ENCODE measurements at places on chromosomes 1 and 21. TPM values are rescaled to one million over a fixed set of nuclear protein-coding genes. Genes with fewer than 3 reads are reported as not detected.
A peak's percentile ranks its signal among the peaks of the same experiment; 100 is the strongest.

DNA sequence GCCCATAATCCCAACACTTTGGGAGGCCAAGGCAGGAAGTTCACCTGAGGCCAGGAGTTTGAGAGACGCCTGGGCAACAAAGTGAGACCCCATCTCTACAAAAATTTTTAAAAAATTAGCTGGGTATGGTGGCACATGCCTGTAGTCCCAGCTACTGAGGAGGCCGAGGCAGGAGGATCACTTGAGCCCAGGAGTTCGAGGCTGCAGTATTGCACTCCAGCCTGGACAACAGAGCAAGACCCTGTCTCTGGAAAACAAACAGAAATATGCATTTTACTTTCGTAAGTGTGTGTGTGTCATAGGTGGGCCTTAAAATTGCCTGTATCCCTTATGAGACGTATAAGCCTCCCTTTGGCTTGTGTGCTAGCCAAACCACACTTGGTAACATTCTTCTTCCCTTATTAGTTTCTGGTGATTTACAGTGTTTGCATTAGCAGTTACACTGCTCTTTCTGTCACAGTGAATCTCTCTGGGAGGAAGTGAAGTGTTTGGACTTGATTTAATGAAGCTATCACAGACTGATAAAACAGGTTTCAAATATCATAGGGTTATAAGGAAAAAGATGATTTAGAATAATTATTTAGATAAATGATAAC lies 48.9 kb upstream of the KIF26B start:
- H3K4me1 ChIP-seq = no peaks in the 10 kb centered on the region
- H3K4me3 ChIP-seq = no peak overlapping the region
- no peaks in the 10 kb centered on the region for H3K36me3 ChIP-seq
- no peak for DNase-seq

GRCh38 chr1:32716312-32717148 lies 14.0 kb upstream of the SYNC start:
- H3K4me3 ChIP-seq = no peak overlapping the region
- no peaks in the 10 kb centered on the region for H3K36me3 ChIP-seq
- H3K27me3 ChIP-seq = no peaks in the 10 kb centered on the region
- DNase-seq = peak; percentile 84
- H3K27ac ChIP-seq = no peak overlapping the region

GRCh38 chr1:222974496-222974895 lies 159.7 kb downstream of the DISP1 start:
- no peaks in the 10 kb centered on the region for H3K27me3 ChIP-seq
- no peak overlapping the region for H3K4me3 ChIP-seq
- DNase-seq = no peak
- no peaks in the 10 kb centered on the region for H3K36me3 ChIP-seq
- no peak overlapping the region for H3K27ac ChIP-seq
- H3K4me1 ChIP-seq = no peaks in the 10 kb centered on the region

DNA sequence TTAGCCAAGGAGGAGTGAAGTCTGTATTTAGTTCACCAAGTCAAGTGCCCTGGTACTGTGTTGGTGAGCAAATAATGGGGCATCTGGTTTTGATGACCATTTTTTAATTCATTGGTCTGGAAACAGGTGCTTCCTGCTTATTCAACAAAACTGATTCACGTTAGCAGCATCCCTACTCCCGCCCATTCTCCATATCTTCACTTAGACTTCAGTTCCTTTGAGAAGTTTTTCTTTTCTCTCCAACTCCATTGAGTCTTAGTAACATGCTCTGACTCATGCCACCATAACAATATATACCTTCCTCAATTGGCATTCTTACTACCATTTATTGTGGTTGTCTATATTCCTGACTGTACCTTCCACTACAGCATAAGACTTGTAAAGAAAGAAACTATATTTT lies 468.9 kb downstream of the DPYD start:
- DNase-seq = no peak
- H3K4me1 ChIP-seq = no peaks in the 10 kb centered on the region
- no peak overlapping the region for H3K4me3 ChIP-seq
- no peaks in the 10 kb centered on the region for H3K27me3 ChIP-seq

DNA sequence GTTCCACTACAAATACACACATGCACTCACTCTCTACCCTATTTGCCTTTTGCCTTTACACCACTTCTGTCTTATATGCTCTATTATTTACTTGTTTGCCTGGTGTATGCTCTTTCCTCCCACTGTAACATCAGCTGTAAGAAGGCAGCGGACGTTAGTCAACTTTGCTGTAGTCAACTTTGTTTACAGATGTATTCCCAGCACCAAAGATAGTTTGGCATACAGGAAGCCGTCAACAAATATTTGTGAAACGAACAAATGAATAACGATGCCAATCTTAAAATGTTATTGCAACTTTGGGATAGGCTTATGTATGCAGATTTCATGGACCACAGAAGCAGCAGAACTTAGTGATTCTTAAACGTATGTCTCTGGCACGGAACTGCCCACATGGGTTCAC lies 138.3 kb upstream of the GALNT2 start:
- H3K4me3 ChIP-seq = no peak overlapping the region
- no peaks in the 10 kb centered on the region for H3K36me3 ChIP-seq
- no peaks in the 10 kb centered on the region for H3K4me1 ChIP-seq
- no peak overlapping the region for H3K27ac ChIP-seq
- H3K27me3 ChIP-seq = no peaks in the 10 kb centered on the region

DNA sequence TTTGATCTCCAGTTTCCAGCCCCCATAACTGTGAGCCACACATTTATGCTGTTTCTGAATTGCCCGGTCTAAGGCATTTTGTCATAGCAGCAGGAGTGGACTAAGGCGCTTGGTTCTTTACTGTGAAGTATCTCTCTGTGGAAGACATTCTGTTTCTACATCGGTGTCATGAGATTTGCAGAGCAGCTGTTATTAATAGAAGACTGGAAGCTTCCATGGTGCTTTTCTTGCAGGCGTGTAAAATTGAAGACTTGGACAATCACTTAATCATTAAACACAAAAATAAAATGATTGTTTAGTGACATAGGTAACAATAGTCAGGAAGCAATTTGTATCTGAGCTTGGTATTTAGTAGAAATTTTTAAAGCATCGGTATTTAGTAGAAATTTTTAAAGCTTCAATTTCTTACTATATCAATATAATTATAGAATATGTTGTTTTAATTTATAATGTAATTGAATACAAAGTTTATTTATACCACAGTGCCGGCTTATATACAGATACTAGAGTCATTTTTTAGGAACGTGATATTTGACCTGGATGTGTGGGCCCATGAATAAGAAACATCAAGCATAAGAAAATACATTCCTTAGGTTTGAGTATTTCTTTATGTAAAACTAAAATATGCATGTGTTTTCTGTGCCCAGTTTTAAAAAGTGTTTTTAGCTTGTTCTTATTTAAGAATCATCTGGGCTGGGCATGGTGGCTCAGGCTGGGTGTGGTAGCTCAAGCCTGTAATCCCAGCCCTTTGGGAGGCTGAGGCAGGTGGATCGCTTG lies 60.6 kb upstream of the COL6A1 start:
- H3K27ac ChIP-seq = no peak overlapping the region
- H3K36me3 ChIP-seq = no peaks in the 10 kb centered on the region
- H3K4me3 ChIP-seq = no peak overlapping the region
- no peaks in the 10 kb centered on the region for H3K4me1 ChIP-seq

- no peaks in the 10 kb centered on the region for H3K4me1 ChIP-seq
- H3K4me3 ChIP-seq = no peak overlapping the region
- H3K27ac ChIP-seq = no peak overlapping the region
Measured at GRCh38 chr1:80542231-80542630, 1258.5 kb upstream of the ADGRL2 start.

GRCh38 chr1:92488832-92489231 lies 2.1 kb upstream of the GFI1 start:
- H3K27me3 ChIP-seq = no peaks in the 10 kb centered on the region
- no peaks in the 10 kb centered on the region for H3K36me3 ChIP-seq
- DNase-seq = no peak
- peaks cover 29% of the 10 kb centered on the region for H3K4me1 ChIP-seq
- H3K27ac ChIP-seq = no peak overlapping the region

DNA sequence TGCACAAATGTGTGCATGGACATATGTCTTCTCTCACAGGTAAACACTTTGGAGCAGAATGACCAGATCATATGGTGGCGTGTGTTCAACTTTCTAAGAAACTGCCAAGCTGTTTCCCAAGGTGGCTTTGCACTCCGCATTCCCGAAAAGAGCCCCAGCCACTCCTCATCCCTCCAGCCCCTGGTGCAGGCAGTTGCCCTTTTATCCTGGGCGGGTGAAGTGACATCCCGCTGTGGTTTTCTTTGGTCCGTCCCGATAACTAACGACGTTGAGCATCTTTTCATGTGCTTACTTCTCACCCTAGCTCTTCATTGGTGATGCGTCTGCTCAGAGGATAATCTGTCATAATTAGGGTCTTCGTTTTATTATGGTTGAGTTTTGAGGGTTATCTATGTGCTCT lies 612.5 kb downstream of the MATN1 start:
- no peaks in the 10 kb centered on the region for H3K36me3 ChIP-seq
- no peak overlapping the region for H3K4me3 ChIP-seq
- no peaks in the 10 kb centered on the region for H3K4me1 ChIP-seq
- H3K27ac ChIP-seq = no peak overlapping the region
- peaks cover 2% of the 10 kb centered on the region for H3K27me3 ChIP-seq

DNA sequence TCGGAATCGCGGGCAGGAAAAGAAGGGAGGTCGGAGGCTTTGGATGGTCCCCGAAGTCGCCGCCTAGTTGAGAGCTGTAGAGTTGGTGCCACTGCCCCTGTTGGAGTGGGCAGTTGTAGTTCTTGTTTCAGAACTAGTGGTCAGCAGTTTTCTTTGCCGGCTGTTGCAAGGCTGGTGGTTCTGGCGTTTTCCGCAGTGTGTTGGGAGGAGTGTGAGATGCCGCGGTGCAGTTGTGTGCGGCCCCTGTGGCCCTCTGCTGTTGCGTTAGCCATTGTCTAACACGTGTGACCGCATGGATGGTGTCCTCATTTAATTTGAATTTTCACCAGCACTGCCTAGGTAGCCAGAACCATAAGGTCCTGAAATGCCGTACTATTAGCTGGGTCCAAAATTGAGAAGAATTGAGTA lies 1.4 kb downstream of the ARF1 start:
- no peaks in the 10 kb centered on the region for H3K27me3 ChIP-seq
- peaks cover 57% of the 10 kb centered on the region for H3K4me1 ChIP-seq
- H3K27ac ChIP-seq = peak overlapping the region; percentile 90

DNA sequence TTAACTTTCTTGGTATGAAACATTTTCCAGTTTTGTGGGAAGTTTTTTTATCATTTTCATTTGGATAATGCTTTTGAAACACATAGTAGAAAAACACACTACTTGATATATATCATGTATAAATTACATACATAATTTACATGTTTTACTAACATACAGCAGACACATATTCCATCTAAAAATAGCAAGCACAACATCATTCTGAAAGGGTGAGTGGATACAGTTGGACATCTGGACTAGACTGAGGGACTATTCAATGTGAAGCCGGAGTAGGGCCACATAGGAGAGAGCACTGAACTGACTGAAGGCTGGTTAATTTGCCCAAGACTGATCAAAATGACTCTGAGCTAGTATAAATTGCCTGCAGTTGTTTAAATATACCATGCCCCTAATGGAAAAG lies 11.7 kb downstream of the CDKN2C start:
- no peak overlapping the region for H3K27ac ChIP-seq
- no peaks in the 10 kb centered on the region for H3K36me3 ChIP-seq
- H3K4me1 ChIP-seq = peaks cover 9% of the 10 kb centered on the region
- H3K27me3 ChIP-seq = no peaks in the 10 kb centered on the region
- DNase-seq = no peak

DNA sequence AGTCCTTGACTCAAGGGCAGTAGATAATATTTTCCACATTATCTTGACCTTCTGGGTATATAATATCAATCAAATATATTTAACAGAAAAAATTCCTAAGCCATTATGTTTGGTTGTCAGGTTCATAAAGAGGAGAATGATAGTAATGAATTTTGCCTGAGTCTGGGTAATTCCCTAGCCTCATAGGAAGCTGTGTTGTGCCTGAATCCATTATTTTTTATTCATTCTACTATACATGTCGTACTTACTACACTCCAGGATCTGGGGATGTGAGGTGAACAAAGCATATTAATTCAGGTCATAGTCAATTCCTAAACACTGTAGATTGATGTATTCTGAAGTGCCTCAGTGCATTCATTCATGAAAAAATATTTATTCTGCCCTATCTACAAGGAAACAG lies 204.2 kb downstream of the PTGER3 start:
- H3K4me1 ChIP-seq = no peaks in the 10 kb centered on the region
- no peak overlapping the region for H3K27ac ChIP-seq
- DNase-seq = no peak
- no peaks in the 10 kb centered on the region for H3K27me3 ChIP-seq
- no peak overlapping the region for H3K4me3 ChIP-seq
- no peaks in the 10 kb centered on the region for H3K36me3 ChIP-seq

DNA sequence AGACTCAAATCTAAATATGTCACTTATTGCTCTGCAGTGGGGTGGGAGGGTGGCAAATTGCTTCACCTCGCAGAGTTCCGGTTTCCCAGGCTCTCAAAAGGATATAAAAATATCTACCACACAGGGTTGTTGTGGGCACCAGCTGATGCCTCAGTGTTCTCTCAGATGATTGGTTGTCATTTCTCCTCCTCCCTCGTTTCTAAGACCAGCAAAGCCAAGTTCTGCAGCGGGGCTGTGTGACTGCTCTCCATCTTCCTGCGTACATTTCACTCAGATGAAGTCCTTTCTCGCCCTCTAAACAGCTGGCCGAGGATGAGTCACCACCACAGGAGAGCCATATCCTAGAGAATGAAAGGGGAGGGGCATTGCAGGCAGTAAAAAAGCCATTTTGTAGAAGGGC lies 35.0 kb upstream of the VWA5B1 start:
- no peak for DNase-seq
- no peak overlapping the region for H3K4me3 ChIP-seq
- no peaks in the 10 kb centered on the region for H3K27me3 ChIP-seq
- no peaks in the 10 kb centered on the region for H3K36me3 ChIP-seq

DNA sequence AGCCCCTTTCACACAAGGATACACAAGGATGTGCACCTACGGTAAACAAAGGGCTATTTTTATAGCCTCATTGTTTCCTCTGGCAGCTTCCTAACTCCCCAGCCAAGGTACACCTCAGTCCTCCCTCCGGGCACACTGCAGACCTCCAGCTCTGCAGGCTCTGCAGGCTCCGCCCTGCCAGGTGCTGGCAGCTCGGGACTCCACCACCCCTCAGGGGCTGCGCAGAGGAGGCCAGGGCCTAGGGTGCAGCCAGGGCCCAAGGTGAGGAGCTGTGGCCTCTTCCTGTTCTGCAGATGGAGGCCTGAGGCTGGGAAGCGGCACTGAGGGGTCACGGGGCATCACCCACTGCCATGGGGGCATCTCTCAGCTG lies 19.8 kb upstream of the CLSTN1 start:
- H3K4me1 ChIP-seq = no peaks in the 10 kb centered on the region
- no peak overlapping the region for H3K4me3 ChIP-seq
- no peak overlapping the region for H3K27ac ChIP-seq
- no peaks in the 10 kb centered on the region for H3K27me3 ChIP-seq

GRCh38 chr1:159978107-159978398 lies 24.0 kb upstream of the SLAMF9 start:
- H3K27me3 ChIP-seq = no peaks in the 10 kb centered on the region
- no peaks in the 10 kb centered on the region for H3K36me3 ChIP-seq
- H3K4me1 ChIP-seq = no peaks in the 10 kb centered on the region
- DNase-seq = no peak
- no peak overlapping the region for H3K4me3 ChIP-seq

GRCh38 chr21:27026501-27026900 lies 59.6 kb upstream of the ADAMTS5 start:
- no peaks in the 10 kb centered on the region for H3K27me3 ChIP-seq
- no peaks in the 10 kb centered on the region for H3K36me3 ChIP-seq

TMEM69 gene
- 8.0 TPM for total RNA-seq

TFAP2E gene
- total RNA-seq = 0.09 TPM

SH3BGR gene
- total RNA-seq = 0.33 TPM

S100A7 gene
- not detected for total RNA-seq

APCS gene
- 162 TPM for total RNA-seq

FALEC gene
- not detected for total RNA-seq

HORMAD1 gene
- total RNA-seq = 0.92 TPM

GUK1 gene
- 147 TPM for total RNA-seq

KRTAP13-2 gene
- not detected for total RNA-seq

Measured in liver (tissue), 10 donors.